Panc1 (cell line): ENCODE measurements at places on chromosomes 13 and 19.

GRCh38 chr13:43240278-43240677 lies 216.9 kb downstream of the DNAJC15 start:
- no peak for DNase-seq

GRCh38 chr13:51760592-51760991 lies 43.4 kb downstream of the DHRS12 start:
- DNase-seq, result no peak

DNA sequence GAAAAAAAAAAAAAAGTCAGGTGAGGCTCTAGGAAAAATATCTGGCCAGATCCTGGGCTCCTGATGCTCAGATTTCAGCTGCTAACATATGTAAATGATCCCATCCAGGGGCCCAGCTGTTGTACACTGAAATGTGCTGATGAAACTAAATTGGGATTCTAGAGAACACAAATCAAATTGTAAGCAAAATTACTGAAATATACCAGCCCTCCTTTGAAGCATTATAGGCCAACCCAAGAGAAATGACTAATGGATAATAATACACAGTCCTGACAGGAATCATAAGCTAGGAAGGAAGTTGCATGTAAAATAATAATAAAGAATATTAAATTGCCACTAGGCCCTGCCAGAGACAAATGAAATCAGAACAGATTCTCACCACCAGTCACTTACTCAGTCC lies 17.8 kb downstream of the KCTD12 start:
- DNase-seq, result no peak

DNA sequence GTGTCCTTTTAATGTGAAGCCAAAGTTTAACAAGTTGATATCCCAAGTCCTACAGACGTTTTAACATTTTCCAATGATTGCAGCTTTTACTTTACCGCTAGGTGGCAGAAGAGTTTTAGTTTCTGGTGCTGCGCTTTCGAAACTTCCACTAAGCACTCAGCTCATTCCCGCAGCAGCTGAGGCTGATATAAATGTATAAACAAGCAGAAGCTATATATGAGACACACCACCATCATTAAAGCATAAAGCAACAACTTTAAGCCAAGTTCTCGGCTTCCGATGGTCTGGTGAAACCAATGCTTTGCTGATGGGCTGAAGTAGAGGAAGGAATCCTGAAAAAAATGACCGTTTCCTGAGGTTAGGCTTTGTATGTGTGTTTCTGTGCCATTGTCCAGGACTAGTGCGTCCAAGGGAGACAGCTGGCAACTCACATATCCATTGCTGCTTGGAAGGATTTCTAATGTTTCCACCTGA lies 753.9 kb downstream of the OLFM4 start:
- DNase-seq, result peak; percentile 12

DNA sequence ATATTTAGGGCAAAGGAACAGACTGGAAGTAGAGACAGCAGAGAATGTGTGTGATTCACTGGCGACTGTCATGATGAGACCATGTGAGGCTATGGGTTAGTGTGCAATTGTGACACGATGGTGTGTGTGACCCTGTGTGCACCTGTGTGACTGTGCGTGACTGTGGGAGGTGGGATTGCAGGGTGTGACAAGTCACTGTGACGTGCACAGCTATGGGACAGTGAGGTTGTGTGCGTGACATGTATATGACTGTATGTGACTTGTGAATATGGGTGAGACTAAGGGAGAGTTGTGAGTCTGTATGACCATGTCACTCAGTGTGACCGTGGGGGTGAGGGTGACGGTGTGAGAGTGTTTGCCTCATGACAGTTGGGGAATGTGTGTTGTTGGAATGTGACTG lies 3.4 kb upstream of the GIPR start:
- no peak for DNase-seq

- no peak for DNase-seq
Measured at GRCh38 chr19:13149628-13150186, 468 bp downstream of the STX10 start.

- DNase-seq, result no peak
Measured at GRCh38 chr19:49549045-49549444, 21.2 kb downstream of the RCN3 start.

DNA sequence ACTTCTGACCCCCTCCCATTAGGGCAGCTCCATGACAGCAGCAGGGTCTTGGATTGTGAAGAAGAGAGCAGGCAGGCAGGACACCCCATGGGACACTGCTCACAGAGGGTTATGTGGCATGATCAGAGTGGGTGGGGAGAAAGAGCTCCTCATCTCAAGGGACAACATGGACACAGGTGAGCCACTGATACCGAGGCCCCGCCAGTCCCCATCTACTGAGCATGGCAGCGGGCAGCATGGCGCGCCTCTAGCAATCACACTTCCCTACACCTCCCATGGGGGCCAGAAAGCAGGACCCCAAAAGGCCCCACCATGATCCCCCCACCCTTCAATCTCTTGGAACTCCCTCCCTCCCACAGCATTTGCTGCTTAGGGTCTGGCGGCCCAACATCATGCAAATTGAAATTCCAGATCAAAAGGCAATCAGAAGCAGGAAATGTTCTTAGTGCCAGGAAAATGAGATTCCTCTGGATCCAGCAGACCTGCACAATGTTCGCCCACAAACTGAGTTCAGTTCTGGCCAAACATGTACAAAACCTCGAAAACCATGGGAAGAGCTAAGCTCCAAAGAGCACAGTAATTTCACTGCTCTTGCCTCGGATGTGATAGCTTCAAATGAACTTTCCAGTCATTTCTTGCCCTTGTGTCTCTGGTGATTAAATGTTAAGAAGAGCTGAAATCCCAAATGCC lies 14.8 kb downstream of the DOCK9 start:
- DNase-seq, result no peak

DNA sequence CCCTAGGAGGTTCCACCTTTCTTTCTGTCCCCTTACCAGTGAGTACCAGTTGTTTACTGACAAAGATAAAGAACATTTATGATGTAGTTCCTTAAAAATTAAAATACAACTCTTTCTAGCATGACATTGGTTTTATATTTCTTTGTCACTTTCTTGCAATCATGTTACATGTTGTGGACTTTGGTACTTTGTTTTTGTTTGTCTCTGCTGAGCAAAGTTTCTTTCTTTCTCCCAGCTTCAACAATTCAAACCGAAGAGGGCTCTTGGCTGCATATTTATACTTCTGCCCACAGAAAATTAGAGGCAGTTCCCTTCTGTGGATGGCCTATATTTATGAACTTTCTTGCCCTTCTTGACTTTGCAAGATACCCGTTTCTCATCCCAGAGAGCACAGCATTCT lies 201.2 kb downstream of the MTUS2 start:
- DNase-seq, result no peak

DNA sequence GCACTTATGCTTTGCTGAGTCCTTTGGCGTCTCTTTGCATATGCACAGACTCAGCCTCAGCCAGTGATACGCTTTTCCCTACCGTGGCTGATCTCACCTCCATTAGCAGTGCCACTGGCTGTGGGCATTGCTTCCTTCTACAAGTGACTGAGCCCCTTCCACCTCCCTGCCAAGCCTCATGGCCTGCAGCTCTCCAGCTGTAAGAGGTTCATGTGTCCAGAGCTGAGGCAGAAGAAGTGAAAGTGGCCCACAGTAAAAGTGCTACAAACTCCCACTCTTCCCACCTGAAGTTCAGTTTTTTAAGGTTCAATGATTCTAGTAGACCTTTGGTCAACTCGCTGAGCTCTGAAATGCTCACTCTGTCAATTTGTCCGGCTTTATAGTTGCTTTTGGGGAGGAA lies 44.7 kb downstream of the SMARCA4 start:
- DNase-seq, result no peak

DNA sequence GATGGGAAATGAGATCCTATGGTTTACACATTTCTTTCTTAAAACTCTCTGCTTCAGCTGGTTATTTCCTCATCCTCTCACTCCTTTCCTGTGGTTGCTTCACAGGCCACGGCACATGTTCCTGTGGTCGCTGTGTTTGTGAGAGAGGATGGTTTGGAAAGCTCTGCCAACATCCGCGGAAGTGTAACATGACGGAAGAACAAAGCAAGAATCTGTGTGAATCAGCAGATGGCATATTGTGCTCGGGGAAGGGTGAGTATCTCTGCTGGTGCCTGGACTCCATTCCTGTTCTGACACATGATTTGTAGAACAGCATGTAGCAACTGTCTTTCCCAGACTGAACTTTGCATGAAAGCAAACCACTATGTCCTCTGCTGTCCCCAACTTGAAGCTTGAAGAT lies 254.2 kb downstream of the ITGBL1 start:
- DNase-seq, result no peak

GRCh38 chr13:23776698-23777574 lies 112.3 kb downstream of the MIPEP start:
- no peak for DNase-seq

DNA sequence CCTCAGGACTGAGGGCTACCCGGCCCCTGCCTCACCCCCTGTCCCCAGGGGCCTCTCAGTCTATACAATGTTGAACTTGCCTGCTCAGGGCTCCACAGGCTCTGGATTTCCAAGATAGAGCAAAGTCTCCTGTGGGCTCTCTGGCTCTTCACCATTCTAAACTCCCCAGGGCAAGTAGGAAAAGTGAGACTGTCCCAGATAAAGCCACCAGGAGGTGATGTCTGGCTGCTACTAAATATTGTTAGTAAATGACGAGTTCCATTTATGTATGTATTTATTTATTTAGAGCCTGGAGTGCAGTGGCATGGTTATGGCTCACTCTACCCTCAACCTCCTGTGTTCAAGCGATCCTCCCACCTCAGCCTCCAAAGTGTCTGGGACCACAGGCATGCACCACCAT lies 73.6 kb upstream of the SIAH3 start:
- no peak for DNase-seq

DNA sequence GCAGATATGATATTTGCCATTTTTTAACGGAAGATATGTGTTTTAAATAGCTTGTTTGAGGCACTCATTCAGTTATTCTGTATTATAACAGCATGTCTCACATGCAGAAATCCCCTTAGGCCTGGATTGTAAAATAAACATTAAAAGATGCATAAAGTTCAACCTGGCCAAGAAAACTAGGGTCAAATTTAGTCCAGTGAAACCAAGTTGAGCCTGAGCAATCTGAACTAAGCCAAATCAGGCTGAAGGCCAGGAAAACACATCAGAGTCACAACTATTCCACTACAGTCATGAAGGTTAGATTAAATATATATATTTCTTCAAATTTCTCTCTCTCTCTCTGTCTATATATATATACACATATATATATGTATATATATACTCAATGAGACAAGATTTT lies 504.8 kb downstream of the SLITRK1 start:
- DNase-seq, result no peak

- DNase-seq, result no peak
Measured at GRCh38 chr13:44726214-44726613, 150.1 kb upstream of the TSC22D1 start.

- DNase-seq, result no peak
Measured at GRCh38 chr19:9308091-9308770, 1.4 kb downstream of the ZNF699 start.

- no peak for DNase-seq
Measured at GRCh38 chr13:99982731-99983498, 1.3 kb downstream of the ZIC2 start.

DNA sequence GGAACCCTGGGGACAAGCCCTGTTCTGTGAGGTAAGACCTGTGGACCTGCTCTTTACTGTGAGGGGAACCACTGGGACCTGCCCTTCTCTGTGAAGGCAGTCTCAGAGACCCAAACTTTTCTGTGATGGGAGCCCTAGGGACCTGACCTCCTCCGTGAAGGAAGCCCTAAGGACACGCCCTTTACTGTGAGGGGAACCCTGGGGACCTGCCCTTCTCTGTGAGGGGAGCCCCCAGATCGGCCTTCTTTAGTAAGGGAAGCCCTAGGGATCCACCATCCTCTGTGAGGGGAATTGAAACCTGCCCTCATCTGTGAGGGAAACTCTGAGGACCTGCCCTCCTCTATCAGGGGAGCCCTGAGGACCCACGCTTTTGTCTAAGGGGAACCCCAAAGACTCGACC lies 343.5 kb downstream of the UQCRFS1 start:
- no peak for DNase-seq

- no peak for DNase-seq
Measured at GRCh38 chr13:75877071-75877470, 240.9 kb downstream of the LMO7 start.

GRCh38 chr19:47994209-47994802 lies at the start of gene ELSPBP1:
TSS of gene ELSPBP1 (plus strand) at chr19:47994632. CDS start at chr19:48008668, 14,036 bp downstream.
- DNase-seq, result no peak

- DNase-seq, result no peak
Measured at GRCh38 chr19:46015687-46016425, 7.0 kb downstream of the PGLYRP1 start.

DNA sequence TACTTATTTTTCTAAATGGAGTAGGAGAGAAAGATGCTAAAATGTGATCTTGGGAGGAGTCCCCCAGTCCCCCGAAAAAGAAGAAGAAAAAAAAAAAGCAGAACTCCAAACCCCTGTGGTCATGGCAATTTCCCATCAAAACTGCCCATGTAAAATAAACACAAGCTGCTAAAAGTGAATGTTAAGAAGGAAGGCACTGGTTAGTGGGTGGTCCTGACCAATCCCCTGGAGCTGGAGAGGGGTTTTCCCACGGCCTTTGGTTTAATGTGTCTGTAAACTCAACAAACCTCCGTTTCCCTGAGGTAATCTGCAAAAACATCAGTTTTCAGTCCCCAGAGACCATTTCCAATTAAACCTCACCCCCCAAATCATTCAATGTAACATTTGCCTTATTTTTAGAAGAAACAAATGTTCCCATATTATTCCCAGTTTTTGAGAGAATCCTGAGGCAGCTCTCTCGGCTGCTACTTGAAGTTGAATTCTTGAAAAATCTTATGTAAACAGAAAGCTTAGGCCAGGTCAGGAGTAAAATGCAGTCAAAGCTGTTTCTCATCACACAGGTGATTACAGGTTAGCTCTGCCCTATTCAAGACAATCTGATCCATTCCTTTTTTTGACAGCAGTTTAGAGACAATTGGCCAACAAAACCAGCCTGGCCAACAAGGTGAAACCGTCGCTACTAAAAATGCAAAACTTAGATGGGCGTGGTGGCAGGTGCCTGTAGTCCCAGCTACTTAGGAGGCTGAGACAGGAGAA lies 17.0 kb downstream of the RAB3D start:
- no peak for DNase-seq

DNA sequence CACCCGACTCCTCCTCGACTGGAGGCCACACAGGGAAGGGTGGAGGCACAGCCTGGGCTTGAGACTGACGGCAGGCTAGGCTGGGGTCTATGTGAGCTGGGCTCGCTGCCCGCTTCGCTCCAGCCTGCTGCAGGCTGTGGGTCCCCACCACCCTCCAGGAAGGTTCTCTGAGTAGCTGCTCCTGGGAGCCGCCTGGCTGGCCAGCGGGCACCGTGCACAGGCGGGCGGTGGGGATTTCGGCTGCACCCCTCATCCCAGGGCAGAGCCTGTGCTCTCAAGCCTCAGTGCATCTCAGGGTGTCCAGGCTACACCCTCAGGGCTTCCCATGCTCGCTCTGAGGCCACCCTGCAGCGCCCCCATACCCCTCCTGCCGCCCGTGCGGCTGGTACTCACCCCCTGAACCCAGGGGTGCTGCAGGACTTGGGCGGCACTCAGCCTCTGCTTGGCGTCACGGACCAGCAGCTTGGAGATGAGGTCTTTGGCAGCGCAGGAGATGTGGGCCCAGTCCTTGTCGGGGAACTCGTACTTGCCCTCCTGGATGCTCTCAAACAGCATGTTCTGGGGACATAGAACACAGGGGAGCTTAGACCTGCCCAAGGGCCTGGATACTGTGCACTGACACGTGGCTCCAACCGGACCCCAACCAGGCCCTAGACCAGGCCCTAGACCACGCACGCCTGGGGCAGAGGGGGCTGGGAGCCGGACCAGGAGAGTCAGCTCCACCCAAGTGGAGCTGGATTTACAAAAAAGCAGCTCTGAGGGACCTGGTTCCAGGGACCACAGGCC lies 10.2 kb downstream of the MKNK2 start:
- no peak for DNase-seq
